ENCODE measurements at places on chromosomes 3 and 15. TPM values are rescaled to one million over a fixed set of nuclear protein-coding genes. Genes with fewer than 3 reads are reported as not detected.

The CSNK1G1 gene
- total RNA-seq: 16.1 TPM

The CPNE9 gene
- total RNA-seq: 0.29 TPM

The SMCO1 gene
- not detected for total RNA-seq

The GRAMD1C gene
- total RNA-seq: 0.46 TPM

The GOLGA8J gene
- 0.09 TPM for total RNA-seq

The TJP1 gene
- total RNA-seq: 57.8 TPM

The ROBO1 gene
- total RNA-seq: 8.3 TPM

The SLC22A14 gene
- 0.05 TPM for total RNA-seq

The SPTBN5 gene
- total RNA-seq: 0.17 TPM

The PTPN23 gene
- 23.0 TPM for total RNA-seq

The RBP2 gene
- not detected for total RNA-seq

The LRRC34 gene
- total RNA-seq: not detected

The ZNF385D gene
- not detected for total RNA-seq

The AADACL2 gene
- not detected for total RNA-seq

The TTC23 gene
- total RNA-seq: 10.2 TPM

The UBE2E2 gene
- 52.9 TPM for total RNA-seq

The CGGBP1 gene
- total RNA-seq: 38.9 TPM

The CCNB2 gene
- 91.9 TPM for total RNA-seq

The TMEM40 gene
- 0.28 TPM for total RNA-seq

The RAD51 gene
- 17.9 TPM for total RNA-seq

The ADAMTS17 gene
- total RNA-seq: 0.42 TPM

The CCR9 gene
- total RNA-seq: not detected

The LRRN1 gene
- not detected for total RNA-seq

The HHATL gene
- total RNA-seq: not detected

The SNX33 gene
- total RNA-seq: 13.5 TPM

The CSPG4 gene
- total RNA-seq: 0.13 TPM

The CLDN11 gene
- 0.15 TPM for total RNA-seq

The RFT1 gene
- 27.2 TPM for total RNA-seq

The CHST14 gene
- 20.9 TPM for total RNA-seq

The TIMP4 gene
- total RNA-seq: 13.6 TPM

The ULK3 gene
- total RNA-seq: 36.0 TPM

The ATP2B2 gene
- 0.09 TPM for total RNA-seq

The CKMT1B gene
- 3.4 TPM for total RNA-seq

The GP5 gene
- 0.01 TPM for total RNA-seq

The WDR93 gene
- 0.21 TPM for total RNA-seq

The BNC1 gene
- 0.65 TPM for total RNA-seq

The WDR49 gene
- not detected for total RNA-seq

The SPATA12 gene
- total RNA-seq: 0.29 TPM

The SLC28A1 gene
- total RNA-seq: not detected

The PPP2R3A gene
- total RNA-seq: 2.9 TPM

The PRR20G gene
- 2.8 TPM for total RNA-seq

The BHLHE40 gene
- 63.3 TPM for total RNA-seq

The GRAMD2A gene
- 0.26 TPM for total RNA-seq
